ENCODE measurements at places on chromosomes 3 and 15. TPM values are rescaled to one million over a fixed set of nuclear protein-coding genes. Genes with fewer than 3 reads are reported as not detected.

TMEM212 gene
- not detected for total RNA-seq

NOX5 gene
- total RNA-seq, result 0.37 TPM

MOBP gene
- not detected for total RNA-seq

IL5RA gene
- total RNA-seq, result not detected

ZKSCAN7 gene
- 5.5 TPM for total RNA-seq

HESX1 gene
- 0.37 TPM for total RNA-seq

MELTF gene
- total RNA-seq, result 7.3 TPM

TOP2B gene
- 69.0 TPM for total RNA-seq

SPRED1 gene
- 68.0 TPM for total RNA-seq

SI gene
- total RNA-seq, result not detected

C3orf85 gene
- total RNA-seq, result not detected
